ENCODE measurements at places on chromosomes 11 and 22. TPM values are rescaled to one million over a fixed set of nuclear protein-coding genes. Genes with fewer than 3 reads are reported as not detected.
A peak's percentile ranks its signal among the peaks of the same experiment; 100 is the strongest.

PATE2 gene
- 0.42 TPM for total RNA-seq

SLC22A25 gene
- not detected for total RNA-seq

SVIP gene
- 28.3 TPM for total RNA-seq

RASSF10 gene
- total RNA-seq = not detected

SCGB1C1 gene
- total RNA-seq = not detected

THY1 gene
- total RNA-seq = not detected

IL17RA gene
- total RNA-seq = 70.5 TPM

NAALADL1 gene
- total RNA-seq = 14.2 TPM

DSCAML1 gene
- total RNA-seq = 0.08 TPM

- no peak for DNase-seq
These were observed 288.7 kb upstream of the CTSC start for GRCh38 chr11:88626216-88626615.

- no peak for DNase-seq
These were observed 107.7 kb downstream of the SNX19 start for GRCh38 chr11:130808541-130808940.

DNA sequence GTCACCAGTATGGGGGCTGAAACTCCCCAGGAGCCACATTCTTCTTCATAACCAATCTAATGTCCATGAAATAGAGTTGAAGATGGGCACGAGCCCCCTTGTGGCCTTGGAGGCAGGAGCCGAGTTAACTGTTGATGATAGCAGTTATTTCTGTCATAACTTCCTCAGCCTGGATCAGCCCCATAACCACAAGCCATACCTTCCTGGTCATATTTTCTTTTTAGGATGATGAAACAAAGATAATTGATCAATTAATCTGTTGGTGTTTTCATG, 65.0 kb upstream of the TTC12 start:
- DNase-seq = no peak

- DNase-seq = peak; percentile 52
These were observed 7.6 kb downstream of the TSPAN32 start for GRCh38 chr11:2309251-2310072.

DNA sequence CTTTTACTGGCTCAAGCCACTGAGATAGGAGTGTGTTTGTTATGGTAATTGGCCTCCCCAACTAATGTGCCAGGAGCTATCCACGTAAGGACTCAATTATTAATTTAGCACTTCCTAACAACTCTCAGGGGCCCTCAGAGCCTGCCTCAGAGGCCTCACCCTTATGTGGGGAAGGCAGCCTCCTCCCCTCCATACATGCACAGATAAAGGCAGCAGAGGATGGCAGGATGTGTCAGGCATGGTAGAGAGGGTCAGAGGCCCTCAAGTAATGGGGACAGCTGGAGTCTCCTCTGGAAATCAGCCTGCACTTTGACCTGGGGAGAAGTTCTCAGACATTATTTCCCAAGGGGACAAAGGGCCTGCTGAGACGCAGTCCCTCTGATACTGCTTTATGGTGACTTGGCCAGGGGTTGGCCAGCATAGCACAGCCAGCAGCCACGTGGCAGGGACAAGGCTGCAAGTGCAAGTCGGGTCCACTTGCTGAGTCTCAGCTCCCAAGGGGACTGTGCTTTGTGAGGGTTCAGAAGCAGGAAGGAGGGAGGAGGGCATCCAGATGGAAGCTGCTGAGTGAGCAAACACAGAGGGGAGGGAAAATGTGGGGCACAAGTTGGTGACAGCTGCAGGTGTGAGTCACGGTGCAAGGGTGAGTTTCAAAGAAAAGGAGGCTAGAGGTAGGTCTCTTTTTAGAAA, 17.0 kb downstream of the MOGAT2 start:
- no peak for DNase-seq

DNA sequence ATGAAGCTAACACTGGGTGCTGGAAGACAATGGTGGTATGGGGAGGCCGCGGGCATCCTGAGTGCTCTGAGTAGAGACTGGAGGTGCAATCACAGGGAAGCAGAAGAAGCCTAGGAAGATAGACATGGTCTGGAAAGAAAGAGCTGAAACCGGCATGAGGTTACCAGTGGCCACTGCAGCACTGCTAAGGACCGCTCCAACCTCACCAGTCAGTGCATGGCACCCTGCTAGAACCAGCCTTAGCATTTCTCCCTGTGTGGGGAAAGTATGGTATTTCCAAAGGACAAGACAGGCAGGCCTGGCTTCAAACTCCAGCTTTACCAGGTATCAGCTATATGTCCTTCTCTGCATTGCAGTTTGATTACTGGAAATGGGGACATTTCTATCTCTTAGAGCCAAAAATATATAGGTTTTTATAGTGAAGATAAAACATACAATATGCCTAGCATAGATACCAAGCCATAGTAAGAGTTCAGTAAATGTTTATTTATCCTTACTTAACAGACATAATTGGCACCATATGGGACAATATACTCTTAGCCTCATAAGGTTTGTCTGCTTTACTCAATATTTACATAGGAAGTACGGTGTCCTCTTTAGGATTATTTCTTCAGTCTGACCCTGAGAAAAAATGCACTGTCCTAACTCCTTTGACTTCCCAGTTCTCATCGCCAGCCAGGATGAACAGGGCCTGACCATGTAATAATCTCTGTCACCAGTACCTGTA, 231.1 kb downstream of the TENM4 start:
- DNase-seq = no peak

GRCh38 chr11:33575311-33575710, 125.3 kb downstream of the C11orf91 start:
- DNase-seq = no peak

DNA sequence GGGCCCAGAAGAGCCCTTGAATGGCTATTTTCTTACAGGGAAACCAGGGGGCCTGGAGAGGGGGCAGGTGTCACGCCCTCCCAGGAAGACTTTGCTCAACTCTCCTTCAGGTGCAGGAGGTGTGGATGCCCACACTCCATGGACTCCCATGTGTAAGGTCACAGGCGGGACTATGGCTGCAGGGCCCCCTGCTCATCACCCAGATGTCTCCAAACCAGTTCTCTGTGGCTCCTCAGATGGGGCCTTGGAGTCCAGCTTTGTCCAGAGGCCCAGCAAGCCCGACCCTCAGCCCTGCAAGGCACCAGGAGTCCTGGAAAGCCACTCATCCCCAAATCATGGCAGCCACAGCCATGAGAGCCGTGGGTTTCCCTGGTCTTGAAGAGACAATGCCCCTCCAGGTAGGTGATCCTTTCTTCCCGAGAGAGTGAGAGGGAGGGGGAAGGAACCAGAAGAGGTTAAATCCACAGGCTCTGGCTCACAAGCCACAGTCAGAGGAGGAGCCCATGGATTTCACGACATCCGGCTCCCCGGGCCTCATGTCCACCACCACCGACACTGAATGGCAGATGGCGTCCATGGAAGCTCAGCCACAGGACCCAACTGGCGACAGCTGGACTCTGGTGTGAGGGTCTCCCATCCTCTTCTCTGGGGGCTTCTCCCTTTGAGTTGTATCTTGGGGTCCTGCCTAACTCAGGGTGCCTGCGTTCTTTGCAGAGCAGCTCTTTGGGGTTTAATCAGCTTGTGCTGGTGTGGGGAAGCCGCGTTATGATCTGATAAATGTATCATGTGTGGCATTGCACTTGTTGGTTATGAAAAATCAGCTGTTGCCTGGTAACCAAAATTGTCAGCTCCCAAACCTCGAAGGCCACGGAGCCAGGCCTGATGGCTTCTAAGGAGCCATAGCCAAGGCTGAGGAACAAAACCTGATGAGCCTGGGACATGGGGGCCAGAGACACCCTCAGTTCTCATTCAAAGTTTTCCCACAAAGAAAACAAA, 620.4 kb downstream of the BRD1 start:
- no peak for DNase-seq

- no peak for DNase-seq
These were observed 13.6 kb upstream of the APOL5 start for GRCh38 chr22:35703861-35704584.

DNA sequence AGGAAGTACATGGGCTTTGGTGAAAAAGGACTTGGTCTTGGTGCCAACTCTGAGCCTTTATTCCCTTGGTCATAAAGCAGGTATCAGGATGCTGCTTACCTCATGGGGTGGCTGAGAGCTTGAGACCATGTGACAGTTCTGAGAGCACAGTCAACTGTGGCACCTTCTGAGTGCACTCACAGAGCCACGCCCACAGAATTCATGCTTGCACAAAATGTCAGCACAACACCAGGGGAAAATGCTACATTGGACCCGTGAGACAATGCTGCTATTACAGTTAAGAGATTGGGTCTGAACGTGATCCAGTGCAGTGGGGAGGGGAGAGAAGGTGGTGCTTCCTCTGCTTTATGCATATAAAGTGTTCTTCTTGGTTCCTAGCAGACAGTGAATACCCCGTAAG, 79.5 kb upstream of the SPON1 start:
- no peak for DNase-seq

DNA sequence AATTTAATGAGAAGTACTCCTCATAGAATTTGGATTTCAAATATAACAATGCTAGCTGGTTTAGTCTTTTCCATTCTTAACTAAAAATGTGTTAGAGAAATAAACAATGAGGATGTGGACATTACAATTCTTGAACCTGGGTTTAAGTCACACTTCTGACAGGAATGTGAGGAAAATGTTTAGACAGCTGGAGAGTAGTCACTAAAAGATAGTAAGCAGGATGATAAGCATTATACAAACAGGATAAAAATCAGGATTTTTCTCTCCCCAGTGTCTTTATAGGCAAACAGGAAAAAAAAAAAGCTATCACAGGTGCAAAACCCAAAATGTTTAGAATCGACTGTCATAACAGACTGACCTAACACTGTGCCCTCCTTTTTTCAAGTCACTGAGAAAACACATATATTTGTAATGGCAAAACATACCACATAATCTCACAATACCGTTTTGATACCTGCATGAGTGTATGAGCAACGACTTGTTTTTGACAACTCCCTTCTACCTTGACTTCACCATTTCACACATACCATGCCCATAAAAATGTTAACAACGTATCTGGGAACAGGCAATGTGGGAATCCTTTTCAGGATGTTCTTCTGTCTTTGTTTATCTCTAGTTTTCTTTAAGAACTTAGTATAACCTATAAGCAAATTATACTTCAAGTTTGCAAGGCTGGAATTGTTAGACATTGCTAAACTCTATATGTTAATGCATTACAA, 242.0 kb downstream of the SBF2 start:
- DNase-seq = no peak

DNA sequence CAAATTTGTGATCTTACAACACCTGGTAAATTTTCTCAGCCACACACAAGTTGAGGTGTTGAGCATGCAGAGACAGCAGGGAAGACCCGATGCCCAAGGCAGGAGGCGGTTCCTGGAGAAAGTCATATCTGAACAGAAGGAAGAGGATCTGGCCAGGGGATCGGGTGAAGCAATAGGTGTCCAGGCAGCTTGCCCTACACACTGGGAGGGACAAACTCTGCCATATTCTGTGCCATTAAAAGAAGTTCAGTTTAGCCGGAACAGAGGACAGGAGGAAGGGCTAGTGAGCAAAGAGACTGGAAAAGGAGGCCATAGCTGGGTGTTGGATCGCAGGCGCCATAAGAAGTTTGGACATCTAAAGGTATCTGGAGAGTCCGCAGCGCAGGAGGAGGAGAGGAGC, 76.5 kb downstream of the TMPRSS5 start:
- no peak for DNase-seq

GRCh38 chr11:81644239-81644840, 1089.3 kb downstream of the FAM181B start:
- no peak for DNase-seq

DNA sequence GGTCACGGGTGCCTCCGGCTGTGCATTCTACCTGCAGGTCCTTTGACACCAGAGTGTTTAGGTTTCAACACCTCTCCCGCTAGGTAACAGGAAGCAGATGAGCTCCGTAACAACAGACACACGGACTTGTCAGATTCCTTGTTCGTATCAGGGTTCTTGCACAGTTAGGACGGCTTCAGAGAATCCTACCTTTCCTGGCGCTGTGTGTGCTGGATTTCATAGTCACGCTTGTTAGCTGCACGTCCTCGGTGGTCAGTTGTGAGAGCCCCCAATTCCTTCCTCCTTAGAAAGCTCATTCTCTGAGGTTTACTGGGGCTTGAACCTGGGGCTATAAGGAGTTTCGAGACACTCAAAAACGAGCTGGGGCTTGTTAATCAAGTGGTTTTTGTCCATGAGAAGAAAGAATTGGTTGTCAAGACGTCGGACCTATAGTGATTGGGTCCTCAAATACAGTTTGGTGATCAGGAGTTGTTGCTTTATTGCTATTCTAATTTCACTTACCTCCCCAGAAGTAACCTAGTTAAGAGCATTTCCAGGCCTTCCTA, 664 bp downstream of the DDB2 start:
- DNase-seq = no peak

- no peak for DNase-seq
These were observed 2.0 kb upstream of the NRGN start for GRCh38 chr11:124737638-124738305.

GRCh38 chr11:45324459-45324858, 38.3 kb upstream of the SYT13 start:
- DNase-seq = no peak

DNA sequence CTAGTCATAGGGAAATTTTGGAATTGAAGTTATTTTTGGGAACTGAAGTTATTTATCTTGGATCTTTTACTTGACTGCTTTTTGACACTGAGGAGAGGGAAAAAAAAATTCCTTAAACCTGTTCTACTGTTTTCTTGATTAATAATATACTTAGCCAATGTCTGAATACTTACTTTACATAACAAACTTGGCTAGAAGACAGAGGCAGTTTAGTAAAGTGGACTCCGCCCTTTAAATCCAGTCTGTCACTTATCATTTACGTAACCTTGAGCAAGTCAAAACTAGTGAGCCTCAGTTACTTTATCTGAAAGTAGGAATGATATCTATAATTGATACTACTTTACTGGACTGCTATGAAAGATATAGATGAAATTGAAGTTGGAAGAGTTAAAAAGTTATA, 19.5 kb downstream of the CTSC start:
- DNase-seq = no peak

DNA sequence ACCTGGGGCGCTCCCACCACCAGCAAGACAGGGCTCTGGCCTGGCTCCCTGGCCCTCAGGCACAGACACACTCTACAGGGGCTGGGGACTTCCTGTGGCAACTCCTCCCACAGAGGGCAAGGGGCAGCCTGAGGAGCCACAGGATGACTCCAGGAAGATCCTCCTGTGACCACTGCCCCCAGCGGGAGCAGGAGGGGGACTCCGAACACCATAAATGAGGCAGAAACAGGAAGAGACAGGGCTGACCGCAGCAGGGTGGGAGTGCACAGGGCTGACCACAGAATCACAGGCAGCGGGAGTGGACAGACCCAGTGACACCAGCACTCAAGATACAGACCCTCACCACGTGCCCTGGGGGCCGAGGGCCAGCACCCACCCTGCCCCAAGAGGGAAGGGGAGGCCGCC, 10.8 kb downstream of the ARAP1 start:
- peak; percentile 88 for DNase-seq
